Activated CD4-positive, alpha-beta T cell treated with anti-CD3 and anti-CD28 coated beads, Interleukin-2, Interleukin-4, amounts not matched to agents 100 ng/mL and 50 ng/mL, durations not matched to agents 16 hours and 8 hours (primary cell): ENCODE measurements at places on chromosomes 4 and X.

GRCh38 chr4:182973941-182974340, 56.8 kb upstream of the DCTD start:
- no peak for DNase-seq

- DNase-seq = no peak
Measured at GRCh38 chr4:13988353-13989305, 361.1 kb upstream of the BOD1L1 start.

- no peak for DNase-seq
Measured at GRCh38 chrX:151596282-151596681, 32.8 kb downstream of the PASD1 start.

DNA sequence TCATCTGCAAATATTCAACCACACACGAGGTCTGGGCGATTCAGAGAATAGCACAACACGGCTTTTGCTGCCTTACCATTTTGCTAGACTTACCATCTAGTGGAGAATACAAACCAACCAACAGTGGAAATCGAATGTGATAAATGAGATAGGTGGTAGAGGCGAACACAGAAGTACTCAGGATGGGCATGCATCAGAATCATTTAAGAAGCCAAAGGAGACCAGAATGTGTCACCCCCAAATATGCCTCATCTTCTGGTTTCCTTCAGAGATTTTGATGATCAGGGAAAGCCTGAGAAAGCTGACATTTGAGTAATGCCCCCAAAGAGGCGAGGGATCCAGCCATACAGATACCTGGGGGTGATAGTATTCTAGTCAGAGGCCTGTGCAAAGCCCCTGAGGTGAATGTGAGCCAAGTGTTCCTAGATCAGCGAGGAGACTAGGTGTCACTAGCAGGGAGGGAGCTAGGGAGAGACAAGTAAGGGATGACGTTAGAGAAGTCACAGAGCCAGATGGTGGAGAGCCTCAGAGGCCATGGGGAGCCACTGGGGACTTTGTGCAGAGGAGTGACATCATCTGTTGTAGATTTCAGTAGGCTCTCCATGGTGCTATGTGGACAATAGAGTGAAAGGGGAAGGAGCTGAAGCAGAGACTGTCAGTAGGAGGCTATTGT, 1.7 kb downstream of the MTMR1 start:
- no peak for DNase-seq

GRCh38 chrX:41475191-41475590, 28.0 kb downstream of the NYX start:
- no peak for DNase-seq

- DNase-seq = no peak
Measured at GRCh38 chr4:8737601-8738279, 133.9 kb downstream of the HMX1 start.

- no peak for DNase-seq
Measured at GRCh38 chrX:81208916-81209315, 7.0 kb downstream of the SH3BGRL start.

- DNase-seq = peak; percentile 9
Measured at GRCh38 chr4:132642016-132642817, 506.9 kb upstream of the PCDH10 start.

DNA sequence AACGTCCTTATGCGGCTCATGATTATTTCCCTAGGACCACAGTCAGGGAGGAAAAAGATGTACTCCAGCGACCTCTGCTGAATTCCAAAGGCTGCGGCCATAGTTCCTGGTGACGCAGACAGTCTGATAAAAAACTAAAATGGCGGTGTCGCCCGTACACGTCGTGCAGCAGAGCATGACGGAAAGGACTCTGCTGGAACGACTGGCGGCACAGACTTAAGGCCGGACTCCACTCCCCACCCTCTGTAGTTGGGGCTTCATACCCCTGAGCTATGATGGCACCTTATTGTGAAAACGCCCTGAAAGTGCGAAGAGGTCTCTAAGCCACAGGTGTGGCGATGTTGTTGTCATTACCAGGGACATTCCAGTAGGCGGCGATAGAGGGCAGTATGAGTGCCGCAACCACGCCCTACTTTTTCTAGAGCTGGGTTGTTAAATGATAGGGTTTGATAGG, 90.0 kb upstream of the EDA2R start:
- DNase-seq = peak; percentile 54

DNA sequence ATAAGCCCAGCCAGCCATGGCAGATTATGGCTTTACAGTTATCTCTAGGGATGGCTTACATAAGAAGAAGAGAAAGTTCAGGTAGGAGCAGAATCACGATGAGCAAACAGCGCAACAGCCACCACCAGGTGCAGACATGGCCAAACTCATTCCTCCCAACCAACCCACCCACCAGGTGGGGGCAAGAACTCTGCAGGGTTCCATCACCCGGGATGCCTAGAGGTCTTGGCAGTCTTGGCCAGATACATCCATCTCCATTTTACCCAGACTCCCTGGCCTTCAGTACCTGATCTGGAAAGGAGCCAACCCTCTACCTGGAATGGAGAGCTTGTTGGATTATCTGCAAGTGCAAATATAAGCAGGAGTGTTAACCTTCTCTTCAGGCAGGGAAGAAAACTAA, 7.5 kb downstream of the TSC22D3 start:
- no peak for DNase-seq

- peak; percentile 44 for DNase-seq
Measured at GRCh38 chr4:51906167-51906958, 63.4 kb downstream of the DCUN1D4 start.

- no peak for DNase-seq
Measured at GRCh38 chr4:41613386-41613785, 75.4 kb downstream of the LIMCH1 start.

- no peak for DNase-seq
Measured at GRCh38 chr4:107050525-107051135, 14.5 kb upstream of the DKK2 start.

- DNase-seq = no peak
Measured at GRCh38 chr4:38174801-38175200, 214.6 kb downstream of the PTTG2 start.
